ENCODE measurements at places on chromosomes 1 and 21.

DNA sequence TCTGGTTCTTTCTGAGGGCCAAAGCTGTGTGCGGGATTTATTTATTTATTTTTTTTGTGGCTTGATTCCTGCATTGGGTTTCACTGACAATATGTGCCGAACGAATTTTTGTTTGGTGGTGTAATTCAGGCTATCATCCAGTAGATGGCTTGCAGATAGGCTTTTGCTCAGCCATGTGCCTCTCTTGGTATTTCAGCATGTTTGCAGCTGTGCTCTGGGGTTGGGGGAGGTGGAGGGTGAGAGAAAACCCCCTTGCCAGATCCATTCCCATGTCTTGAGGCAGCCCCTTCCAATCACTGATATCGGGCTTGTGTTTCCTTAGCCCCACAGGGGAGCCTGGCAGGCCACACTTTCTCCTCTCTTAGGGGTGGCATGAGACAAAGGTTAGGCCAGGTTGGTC, 302.4 kb downstream of the PTGER3 start:
- DNase-seq, result no peak

DNA sequence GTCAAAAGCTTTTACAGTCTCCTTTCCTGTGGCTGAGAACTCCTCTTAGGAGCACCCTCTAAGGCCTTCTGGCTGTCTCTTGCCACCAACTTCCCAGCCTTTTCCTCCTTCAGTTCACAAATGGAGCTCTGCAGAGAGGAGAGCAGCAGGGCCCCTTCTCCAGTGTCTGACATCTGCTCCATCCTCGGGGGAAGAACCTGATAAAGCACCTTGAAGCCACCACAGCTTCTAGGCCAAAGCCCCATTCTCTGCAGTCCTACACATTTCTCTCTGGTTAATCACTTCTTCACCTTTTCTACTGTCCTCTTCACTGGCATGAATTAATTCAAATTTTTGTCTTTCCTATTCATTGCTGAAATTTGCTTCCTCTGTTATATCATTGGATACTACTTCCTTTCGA, 378.1 kb upstream of the POU3F1 start:
- DNase-seq, result no peak

- no peak for DNase-seq
Observed at GRCh38 chr1:45079533-45079932, 67.5 kb downstream of the UROD start.

- DNase-seq, result no peak
Observed at GRCh38 chr1:106787520-106787919, 269.0 kb upstream of the PRMT6 start.

- DNase-seq, result no peak
Observed at GRCh38 chr1:79524126-79524525, 517.6 kb upstream of the ADGRL4 start.

GRCh38 chr1:156367383-156368156, 1.4 kb upstream of the RHBG start:
- no peak for DNase-seq

DNA sequence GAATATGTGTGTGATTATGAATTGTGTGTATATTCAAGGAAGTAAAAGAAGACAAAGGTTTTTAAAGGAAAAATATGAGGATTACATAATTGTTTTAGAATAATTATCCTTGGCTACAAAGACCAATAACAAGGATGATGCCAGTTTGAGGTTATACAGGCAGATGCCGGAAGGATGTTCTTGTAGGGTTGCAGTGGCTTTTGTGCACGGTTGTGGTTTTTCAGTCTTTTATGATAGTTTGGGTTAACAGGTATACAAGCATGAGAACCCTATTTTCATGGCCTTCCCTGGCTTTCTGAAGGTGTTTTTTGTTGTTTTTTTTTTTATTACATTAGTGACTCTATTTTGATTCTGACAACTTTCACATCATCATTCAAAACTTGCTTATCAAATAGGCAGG, 4.9 kb downstream of the CR2 start:
- DNase-seq, result no peak

DNA sequence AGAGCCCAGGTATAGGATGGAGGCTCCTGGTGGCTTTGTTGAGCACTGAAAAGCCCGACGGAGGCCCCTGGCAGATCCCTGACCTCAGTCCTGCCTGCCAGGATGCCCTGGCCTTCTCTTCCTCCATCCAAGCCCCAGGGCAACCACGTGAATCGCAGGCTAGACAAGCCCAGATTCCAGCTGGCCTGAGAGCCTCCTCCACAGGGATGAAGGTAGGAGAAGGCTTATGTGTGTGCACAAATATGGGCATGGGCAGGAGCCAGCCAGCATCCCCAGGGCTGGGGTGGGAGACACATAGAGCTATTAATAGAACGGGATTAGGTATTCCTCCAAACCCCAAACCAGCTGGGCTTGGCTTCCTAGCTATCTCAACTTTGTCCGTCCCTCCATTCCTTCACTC, 4.0 kb upstream of the EXTL1 start:
- no peak for DNase-seq

- no peak for DNase-seq
Observed at GRCh38 chr1:163796394-163796821, 474.7 kb downstream of the NUF2 start.

DNA sequence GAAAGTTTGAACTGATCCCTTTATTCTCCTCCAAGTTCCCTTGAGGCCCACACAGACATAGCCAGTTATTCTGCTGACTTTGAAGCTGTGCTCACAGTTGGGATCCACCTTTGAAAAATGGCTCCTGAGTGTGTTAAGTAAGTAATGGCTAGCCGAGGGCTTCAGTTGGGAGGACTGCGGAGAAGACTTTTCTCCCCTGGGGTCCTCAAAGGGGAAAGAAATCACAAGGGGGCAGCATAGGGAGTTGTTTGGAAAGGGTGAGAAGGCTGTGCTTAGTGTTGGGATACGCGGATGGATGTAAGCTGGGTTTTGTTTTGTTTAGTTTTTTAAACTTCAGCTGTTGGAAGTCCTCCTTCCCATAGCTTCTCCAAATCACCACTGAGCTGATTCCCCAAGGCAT, 8.3 kb downstream of the PGM1 start:
- DNase-seq, result no peak

DNA sequence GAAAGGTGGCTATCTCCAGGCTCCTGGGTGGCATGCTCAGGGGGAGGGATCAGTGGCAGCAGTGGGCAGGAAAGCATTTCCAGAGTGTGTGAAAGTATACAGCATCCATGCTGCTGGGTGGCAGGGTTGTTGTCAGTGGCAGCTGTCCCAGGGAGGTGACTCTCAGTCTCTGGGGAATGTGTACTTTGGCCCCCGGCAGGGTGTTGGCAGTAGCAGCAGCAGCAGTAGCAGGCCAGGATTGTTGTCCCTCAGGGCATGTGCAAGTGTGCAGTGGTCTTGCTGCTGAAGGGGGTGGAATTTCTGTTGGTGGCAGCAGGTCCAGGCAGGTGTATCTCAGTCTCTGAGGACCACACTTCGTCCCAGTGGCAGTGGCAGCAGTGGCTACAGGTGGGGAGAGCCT, 71.7 kb upstream of the GUCA2B start:
- DNase-seq, result no peak

DNA sequence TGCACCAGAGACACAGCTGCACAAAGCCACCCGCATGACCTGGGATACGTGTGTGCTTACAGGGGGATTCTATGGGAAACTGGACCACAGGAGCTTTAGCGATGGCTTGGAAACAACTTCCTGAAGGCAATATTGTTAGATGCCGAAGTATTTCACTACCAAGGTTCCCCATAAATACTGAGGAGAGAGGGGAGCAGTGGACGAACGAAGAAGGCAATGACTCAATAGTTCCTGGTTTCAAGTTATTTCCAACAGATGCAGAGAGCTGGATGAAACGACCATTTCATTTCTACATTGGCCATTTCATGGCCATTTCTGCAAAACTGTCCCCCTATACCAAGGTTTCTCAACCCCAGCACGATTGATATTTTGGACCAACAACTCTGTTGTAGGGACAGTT, 61.3 kb downstream of the CD34 start:
- no peak for DNase-seq

DNA sequence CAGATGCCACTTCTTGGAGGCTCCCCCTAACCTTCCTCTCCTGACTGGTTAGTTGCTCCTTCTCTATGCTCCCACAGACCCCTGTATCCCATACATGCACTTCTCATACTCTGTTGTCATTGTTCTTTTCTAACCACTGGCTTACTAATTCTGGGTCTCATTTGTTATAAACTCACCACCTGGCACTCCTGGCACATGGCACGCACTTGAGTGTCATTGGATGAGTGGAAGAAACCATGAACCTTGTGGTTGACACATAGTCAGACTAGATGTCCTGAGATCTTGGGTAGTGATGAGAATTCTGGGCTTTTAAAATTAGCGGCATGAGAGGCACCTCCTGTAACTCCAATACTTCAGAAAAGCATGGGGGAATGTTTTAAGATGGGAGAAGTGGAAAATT, 49.3 kb downstream of the TRIM62 start:
- no peak for DNase-seq

DNA sequence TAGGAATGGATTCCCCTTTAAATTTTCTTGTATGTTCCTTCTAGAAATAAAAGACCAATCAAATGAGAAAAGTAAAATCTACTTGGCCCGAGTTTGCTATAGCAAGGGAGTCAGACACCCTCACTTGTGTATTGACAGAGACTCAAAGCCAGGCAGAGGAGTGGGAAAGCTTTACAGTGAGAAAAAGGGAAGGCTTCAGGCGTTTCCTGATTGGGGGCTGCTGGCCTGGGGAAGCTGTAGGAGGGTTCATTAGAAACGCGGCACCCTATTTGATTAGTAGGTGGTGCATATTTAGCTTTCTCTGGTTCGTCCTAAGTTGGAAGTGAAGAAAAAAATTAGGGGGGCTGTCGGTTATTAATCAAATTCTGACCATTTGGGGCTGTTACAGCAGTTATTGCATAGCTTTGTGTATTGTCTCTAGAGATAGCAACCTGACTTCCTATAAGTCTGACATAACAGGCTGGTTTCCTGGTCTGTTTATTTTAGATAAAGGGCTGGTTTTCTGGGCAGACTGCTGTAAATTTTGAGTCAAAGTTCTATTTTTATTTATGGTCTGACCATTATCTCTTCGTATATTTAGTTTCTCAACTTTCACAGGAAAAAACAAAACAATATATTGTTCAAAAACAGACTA, 10.0 kb downstream of the SLC25A24 start:
- DNase-seq, result no peak

DNA sequence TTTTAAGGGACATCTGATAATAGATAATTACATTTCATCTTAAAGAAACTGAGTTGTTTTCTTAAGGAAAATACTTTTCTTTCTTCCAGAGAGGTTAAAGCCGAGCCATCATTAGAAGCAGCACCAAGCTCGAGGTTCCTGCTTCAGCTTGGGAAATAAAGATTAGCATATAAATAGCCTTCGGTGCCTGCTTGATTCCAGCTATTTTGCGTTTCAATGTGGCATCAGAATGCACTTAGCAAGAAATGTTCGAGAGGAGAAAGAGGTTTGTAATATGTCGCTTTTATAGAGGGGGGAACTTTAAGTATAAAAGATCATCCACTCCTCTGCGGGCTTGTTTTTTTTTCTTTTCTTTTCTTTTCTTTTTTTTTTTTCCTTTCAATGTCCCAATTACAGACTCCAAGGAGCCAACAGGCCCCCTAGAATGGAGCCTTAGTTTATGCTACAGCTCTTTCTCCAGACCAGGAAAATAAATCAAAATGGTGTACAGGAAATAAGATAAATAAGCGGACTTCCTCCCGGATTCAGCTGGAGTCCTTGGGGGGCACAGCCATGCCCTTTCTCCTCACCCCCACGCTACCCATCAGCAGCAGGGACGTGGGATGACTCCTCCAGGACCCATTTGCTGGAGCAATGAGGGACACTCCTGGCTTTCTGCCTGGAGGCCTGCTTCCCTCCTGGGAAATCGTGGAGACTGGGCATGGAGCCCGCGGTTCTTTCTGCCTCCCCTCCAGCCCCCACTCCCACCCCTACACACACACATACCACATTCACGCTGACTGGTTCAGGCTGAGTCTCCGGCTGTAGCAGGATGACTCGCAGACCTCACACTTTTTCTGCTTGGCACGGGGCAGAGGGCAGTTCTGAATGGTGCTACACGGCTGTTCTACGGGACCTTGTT, 131.6 kb downstream of the RRAGC start:
- no peak for DNase-seq

- DNase-seq, result no peak
Observed at GRCh38 chr21:31204801-31205200, 139.3 kb downstream of the TIAM1 start.

DNA sequence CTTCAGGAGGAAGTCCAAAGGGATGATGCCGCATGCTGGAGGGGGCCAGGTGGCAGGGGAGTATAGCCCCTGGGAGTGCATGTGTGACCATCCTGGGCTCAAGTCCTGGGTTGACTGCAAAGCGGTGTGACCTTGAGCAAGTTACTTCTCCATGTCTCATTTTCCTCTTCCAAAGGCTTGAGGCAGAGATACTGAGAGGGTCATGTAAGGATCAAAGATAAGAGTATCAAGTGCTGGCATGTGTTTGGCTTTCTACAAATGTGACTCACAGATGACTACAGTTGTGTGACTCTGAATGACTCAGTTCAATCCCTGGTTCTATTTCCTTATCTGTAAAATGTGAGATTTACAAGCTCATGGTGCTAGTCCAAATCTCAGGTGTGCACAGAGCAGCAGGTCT, 26.1 kb downstream of the PROK1 start:
- no peak for DNase-seq

GRCh38 chr1:235650341-235651169, 971 bp upstream of the GNG4 start:
- DNase-seq, result no peak

GRCh38 chr1:210597555-210598134, 268.9 kb downstream of the HHAT start:
- no peak for DNase-seq

DNA sequence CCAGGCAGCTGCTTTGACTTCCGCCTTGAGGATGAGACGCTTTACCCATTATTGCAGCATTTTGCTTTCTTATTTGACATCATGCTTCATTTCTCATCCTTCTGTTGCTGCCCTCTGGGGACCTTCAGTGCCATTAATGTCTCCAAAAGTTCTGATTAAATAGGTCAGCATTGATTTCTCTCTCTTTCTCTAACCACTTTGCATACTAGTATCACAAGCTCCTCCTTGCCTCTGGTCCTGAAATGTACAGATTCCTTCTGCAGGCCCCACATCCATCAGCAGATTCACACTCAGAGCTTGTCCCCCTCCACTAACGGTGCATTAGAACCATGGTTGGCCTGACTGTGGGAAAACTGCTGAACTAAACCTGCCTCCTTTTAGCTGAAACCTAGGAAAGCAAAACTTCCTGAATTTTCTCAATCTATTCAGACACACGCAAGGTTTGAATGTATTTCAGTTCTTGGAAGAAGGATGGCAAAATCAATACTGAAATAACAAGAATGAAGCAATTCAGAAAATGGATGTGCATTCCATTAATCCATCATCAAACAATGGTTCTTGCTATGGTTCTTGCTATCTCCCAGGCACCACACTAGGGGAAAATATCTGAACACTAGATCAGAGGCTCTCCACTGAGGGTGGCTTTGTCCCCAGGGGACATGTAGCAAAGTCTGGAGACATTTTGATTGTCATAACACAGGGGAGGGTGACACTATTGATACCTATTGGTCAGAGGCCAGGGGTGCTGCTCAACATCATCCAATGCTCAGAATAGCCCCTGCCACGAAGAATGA, 154.5 kb downstream of the PCP4 start:
- no peak for DNase-seq

- no peak for DNase-seq
Observed at GRCh38 chr1:243962541-243962940, 88.5 kb upstream of the ZBTB18 start.

GRCh38 chr1:118333601-118334210, 148.7 kb upstream of the SPAG17 start:
- DNase-seq, result no peak

All from activated naive CD4-positive, alpha-beta T cell (primary cell).